ENCODE measurements at places on chromosomes 3 and 15. TPM values are rescaled to one million over a fixed set of nuclear protein-coding genes. Genes with fewer than 3 reads are reported as not detected.

The CCR4 gene
- under 0.01 TPM for total RNA-seq

GRCh38 chr15:31558840-31559239 is 232.2 kb downstream of the KLF13 start:
- no peak for DNase-seq

The AHSG gene
- total RNA-seq: under 0.01 TPM

DNA sequence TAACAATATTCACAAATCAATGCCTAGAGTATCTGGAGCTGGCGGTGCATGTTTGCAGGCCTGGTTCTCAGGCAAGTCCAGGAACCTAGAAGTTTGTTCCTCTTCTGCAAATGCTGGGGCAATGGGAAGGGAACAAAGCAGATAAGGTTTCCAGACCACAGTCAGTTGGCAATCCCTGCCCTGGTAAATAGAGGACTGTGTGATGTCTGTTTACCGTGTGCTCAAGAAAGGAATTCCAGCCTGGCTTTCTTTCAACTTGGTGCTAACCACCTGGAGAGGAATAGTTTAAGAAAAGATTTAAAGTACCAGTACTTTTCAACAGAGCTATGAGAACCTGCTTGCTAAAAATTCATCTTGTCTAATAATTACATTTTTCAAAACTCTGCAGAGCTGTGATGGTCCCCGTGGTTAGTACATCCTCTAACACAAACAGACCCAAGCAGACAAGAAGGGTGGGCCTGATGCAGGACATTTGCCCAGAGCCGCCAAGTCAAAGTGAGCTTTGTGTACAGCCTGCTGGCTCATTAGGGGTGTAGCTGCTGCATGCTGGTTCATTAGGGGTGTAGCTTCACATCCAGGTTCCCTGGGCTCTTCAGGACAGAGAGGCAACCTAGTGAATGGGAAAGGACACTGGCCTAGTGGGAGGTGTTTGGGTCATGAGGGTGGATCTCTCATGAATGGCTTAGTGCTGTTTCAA is 220.5 kb downstream of the SQOR start:
- DNase-seq: no peak

DNA sequence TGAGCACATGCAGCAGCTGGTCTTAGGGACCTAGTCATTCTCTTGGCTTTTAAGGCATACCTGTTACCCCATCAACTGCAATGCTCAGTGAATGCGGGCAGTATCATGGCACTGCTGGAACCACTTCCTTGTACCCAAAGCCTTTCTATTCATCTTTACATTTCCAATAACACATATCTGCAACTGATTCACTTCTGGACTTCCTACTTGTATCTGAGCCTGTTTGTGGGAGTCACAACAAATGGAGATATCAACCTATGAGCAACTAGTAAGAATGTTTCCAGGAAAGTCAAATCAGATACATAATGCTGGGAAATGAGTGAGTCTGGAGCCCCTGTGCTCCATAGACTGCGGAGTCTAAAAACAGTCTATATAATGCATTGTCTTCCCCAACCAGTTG is 61.4 kb upstream of the PARL start:
- no peak for DNase-seq

- DNase-seq: no peak
These were observed 93.1 kb upstream of the SLC6A11 start for GRCh38 chr3:10722911-10723310.
